ENCODE measurements at places on chromosomes 7 and 10. TPM values are rescaled to one million over a fixed set of nuclear protein-coding genes. Genes with fewer than 3 reads are reported as not detected.

Gene AQP1
- 197 TPM for total RNA-seq

DNA sequence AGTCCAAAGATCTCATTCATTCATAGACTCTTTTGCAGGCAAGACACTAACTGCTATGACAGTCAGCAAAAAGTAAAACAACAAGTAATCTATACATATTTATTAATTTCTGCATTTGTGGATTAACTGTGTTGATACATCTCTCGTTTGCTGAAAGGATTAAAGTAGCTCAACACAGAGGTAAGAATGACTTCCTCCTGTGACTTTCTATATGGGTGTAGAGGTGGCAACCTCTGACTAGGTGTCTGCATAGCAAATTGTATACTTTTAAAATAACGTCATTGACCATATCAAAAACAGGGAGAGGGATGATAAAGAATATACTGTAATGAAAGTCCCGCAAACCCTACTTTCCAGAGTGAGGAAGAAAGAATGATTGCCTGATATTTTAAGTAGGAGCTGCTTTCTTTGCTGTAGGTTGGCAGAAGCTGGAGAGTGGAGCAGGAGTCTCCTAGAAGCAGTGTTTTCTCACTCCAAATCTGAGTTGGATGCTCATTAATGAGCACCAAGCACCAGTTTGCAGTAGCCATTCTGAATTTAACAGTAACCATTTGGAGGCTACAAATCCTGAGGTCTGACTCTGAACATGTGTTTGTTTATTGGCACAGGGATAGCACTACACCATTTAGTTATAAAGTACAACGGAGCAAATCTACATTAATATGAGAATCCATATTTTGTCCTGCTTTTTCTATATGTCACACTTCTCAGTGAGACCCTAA is 9.2 kb upstream of the LRRN3 start:
- no peak overlapping the region for H3K4me3 ChIP-seq
- DNase-seq = no peak
- H3K36me3 ChIP-seq = no peaks in the 10 kb centered on the region
- no peaks in the 10 kb centered on the region for H3K27me3 ChIP-seq
- no peaks in the 10 kb centered on the region for H3K4me1 ChIP-seq

DNA sequence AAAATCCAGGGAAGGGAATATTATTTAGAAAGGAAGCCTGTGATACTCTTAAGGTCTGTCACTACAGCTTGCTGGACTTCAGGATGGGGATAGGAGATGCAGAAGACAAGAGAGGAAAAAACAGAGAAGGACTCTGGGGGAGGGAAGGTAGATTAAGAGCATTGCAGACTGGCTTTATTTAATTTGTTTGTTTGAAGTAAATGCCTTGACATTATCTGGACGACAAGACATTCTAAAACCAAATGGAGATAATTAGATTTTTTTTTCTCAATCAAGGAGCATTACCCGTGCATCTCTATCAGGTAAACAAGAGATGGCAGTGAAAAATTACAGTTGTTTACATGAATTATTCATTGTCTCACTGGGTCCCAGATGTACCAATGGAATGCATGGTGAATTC is 24.3 kb downstream of the ACTA2 start:
- no peaks in the 10 kb centered on the region for H3K36me3 ChIP-seq
- no peak overlapping the region for H3K4me3 ChIP-seq
- no peak overlapping the region for H3K27ac ChIP-seq
- DNase-seq = no peak

Gene GPR22
- total RNA-seq = not detected

GRCh38 chr10:77926566-77927401 is at the start of gene DLG5:
Gene DLG5 (minus strand): TSS chr10:77926755. CDS start chr10:77926520, 235 bp downstream.
- no peaks in the 10 kb centered on the region for H3K27me3 ChIP-seq
- H3K36me3 ChIP-seq = no peaks in the 10 kb centered on the region
- DNase-seq = peak; percentile 64

DNA sequence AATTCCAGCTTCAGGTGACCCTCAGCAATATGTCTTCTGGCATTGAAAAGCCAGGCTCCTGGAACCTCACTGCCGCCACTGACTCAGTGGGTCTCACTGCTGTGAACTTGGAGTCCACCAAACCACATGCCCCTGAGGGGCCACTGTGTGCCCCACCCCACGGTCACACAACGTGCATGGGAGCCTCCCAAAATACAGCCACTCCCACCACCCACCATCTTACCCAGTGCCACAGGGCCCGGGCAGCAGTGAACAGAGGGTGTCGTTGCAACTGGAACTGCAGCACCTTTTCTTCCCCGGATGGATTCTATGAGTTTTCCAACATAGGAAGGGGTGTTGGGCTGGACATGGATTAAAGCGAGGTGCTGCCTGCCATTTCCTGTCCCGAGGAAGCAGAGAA is 60.1 kb downstream of the ASB13 start:
- H3K4me1 ChIP-seq = peaks cover 15% of the 10 kb centered on the region
- H3K36me3 ChIP-seq = no peaks in the 10 kb centered on the region
- H3K27ac ChIP-seq = no peak overlapping the region
- no peak overlapping the region for H3K4me3 ChIP-seq
- no peak for DNase-seq

DNA sequence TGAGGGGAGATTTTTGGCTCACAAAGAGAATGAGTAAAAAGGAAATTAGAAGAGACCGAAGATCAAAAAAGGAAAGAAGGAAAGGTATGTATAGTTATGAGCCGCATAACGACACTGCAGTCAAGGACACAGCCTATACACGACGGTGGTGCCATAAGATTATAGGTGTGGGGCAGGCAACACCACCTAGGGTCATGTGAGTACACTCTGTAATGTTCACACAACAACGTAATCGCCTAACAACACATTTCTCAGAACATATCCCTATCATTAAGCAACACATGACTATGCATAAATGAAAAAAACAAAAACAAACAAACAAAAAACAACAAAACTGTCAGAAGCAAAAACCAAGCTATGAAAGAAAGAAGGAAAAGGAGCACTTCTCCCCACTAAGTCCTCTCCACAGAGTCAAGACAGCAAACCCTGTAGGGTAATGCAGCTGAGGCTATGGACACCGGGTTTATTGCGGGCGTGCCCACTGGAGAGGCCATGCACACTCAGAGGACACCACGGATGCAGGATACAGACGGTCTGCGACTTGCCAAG is 45.1 kb downstream of the PIP4K2A start:
- DNase-seq = no peak
- no peaks in the 10 kb centered on the region for H3K36me3 ChIP-seq
- peaks cover 10% of the 10 kb centered on the region for H3K4me1 ChIP-seq
- H3K27me3 ChIP-seq = no peaks in the 10 kb centered on the region
- H3K4me3 ChIP-seq = no peak overlapping the region
- no peak overlapping the region for H3K27ac ChIP-seq

- H3K27me3 ChIP-seq = no peaks in the 10 kb centered on the region
- peak overlapping the region; percentile 17 for H3K27ac ChIP-seq
- no peaks in the 10 kb centered on the region for H3K36me3 ChIP-seq
- peaks cover 77% of the 10 kb centered on the region for H3K4me1 ChIP-seq
- no peak for DNase-seq
- H3K4me3 ChIP-seq = no peak overlapping the region
Observed at GRCh38 chr7:130917669-130918128, 183.7 kb upstream of the KLF14 start.

- H3K4me1 ChIP-seq = peaks cover 9% of the 10 kb centered on the region
- no peak overlapping the region for H3K4me3 ChIP-seq
- H3K27me3 ChIP-seq = no peaks in the 10 kb centered on the region
- DNase-seq = peak; percentile 59
- no peaks in the 10 kb centered on the region for H3K36me3 ChIP-seq
Observed at GRCh38 chr7:35465791-35466336, 212.0 kb upstream of the TBX20 start.

DNA sequence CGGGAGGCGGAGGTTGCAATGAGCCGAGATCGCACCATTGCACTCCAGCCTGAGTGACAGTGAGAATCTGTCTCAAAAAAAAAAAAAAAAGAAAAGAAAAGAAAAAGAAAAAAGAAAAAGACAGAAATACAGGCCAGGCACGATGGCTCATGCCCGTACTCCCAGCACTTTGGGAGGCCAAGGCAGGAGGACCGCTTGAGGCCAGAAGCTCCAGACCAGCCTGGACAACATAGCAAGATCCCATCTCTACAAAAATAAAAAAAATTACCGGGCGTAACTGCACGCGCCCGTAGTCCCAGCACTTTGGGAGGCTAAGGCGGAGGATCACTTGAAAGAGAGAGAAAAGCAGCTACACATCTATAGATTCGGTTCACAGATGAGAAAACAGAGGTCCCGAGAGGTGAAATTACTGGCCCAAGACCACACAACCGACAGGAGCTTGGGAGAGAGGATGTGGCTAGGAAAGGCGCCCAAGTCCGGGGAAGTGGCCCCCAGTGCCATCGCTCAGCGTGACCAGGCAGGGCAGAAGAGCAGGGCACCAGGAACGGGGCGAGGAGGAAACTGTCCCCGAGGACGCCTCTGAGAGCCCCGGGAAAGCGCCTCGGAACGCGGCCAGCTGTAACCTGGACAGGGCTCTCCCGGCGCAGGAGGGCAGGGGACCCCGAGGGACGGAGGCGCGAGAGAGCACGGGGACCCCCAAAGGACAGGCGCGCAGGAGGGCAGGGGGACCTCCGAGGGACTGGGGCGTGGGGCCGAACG is 612 bp downstream of the SNX8 start:
- DNase-seq = no peak
- peak overlapping the region; percentile 58 for H3K27ac ChIP-seq
- no peaks in the 10 kb centered on the region for H3K27me3 ChIP-seq
- H3K4me1 ChIP-seq = peaks cover 6% of the 10 kb centered on the region

Gene TMEM176B
- total RNA-seq = 36.3 TPM

Gene HOXA1
- not detected for total RNA-seq
